ENCODE measurements at places on chromosomes 3 and 15.

GRCh38 chr15:28921919-28922706 lies 36.3 kb downstream of the APBA2 start:
- DNase-seq, result no peak

- DNase-seq, result no peak
Measured at GRCh38 chr3:36762918-36763849, 1.2 kb downstream of the DCLK3 start.

DNA sequence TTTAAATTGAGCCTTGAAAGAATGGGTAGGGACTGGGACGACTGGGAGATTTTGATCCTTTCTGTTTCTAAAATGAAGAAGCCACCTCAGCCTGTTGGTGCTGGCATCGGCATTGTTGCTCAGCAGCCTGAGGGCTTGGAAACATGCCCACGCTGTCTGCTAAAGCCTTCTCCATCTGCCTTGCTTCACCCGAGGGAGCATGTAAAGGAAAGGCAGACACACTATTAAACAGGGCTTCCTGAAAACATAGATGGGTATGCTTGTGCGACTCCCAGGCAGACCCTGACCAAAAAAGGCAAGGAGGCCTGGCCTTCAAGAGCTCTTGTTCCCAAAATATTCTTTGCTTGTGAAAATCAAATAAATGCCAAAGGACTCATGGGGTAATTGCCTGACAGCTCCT lies 84.2 kb upstream of the SLC4A7 start:
- DNase-seq, result no peak

- DNase-seq, result no peak
Measured at GRCh38 chr3:38579141-38579540, 70.3 kb downstream of the SCN5A start.

GRCh38 chr15:43520138-43520537 lies 2.7 kb downstream of the MAP1A start:
- no peak for DNase-seq

- no peak for DNase-seq
Measured at GRCh38 chr3:33061782-33062181, 35.2 kb downstream of the GLB1 start.

GRCh38 chr3:45104715-45105711 lies 41.2 kb downstream of the CDCP1 start:
- no peak for DNase-seq

DNA sequence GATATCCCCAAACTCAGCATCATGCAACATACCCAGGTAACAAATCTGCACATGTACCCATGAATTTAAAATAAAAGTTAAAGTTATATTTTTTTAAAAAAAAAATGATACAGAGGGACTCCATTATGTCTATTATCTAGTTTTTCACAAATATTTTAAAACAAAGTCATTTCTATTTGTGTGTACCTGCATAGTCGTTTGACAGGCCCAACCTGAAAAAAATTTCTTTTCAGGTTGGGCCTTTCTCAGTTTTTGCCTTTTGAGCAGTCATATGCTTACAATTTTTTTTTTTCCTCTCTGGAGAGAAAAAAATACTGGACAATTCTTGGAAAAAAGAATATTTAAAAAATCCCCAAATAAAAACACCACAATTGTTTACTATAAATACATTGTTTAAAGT lies 459.5 kb downstream of the FOXP1 start:
- DNase-seq, result no peak

- DNase-seq, result no peak
Measured at GRCh38 chr3:38489766-38490165, 6.4 kb upstream of the EXOG start.

- no peak for DNase-seq
Measured at GRCh38 chr3:32733631-32734229, 48.7 kb downstream of the CNOT10 start.

DNA sequence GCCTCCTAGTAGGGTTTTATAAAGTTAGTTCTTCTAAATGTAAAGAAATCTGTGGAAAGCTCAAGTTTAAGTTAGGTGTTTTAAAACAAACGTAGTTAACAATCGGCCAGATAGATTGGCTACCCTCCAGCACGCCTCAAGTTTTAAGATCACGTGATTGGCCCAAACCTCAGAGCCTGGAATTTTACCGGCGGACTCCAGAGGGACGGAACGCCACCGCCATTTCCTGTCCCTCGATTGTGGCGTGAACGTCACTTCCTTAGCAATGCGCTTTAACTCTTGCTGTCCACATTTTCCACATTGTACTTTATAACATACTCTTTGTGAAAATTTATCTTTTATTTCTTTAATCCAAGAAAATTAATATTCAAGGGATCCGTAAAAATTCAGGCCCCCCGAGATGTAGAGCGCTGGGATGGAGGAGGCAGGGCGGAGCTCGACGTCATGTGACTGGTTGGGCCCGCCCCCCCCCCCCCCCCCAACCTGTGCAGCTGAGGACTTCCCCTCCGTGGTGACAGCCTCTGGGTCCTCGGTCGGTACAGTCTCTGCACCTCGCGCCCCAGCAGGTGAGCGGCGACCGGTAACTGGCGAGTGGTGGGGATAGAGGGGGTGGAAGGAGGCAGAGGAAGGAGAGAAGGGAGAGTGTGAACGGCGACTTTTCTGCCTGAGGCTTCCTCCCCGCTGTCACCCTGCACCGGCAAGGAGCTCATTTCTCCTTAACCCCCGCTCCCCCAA lies at the start of gene ATP6V1A:
TSS of gene ATP6V1A (plus strand) at position 488 of the 735 bp plus-strand sequence. CDS start 31,719 bp downstream, outside the sequence.
- peak; percentile 49 for DNase-seq

Measured in activated CD8-positive, alpha-beta memory T cell treated with anti-CD3 and anti-CD28 coated beads for 48 hours (primary cell).